Left ventricle myocardium superior (tissue), 1 donor: ENCODE measurements at places on chromosomes 12 and 14. TPM values are rescaled to one million over a fixed set of nuclear protein-coding genes. Genes with fewer than 3 reads are reported as not detected.

GRCh38 chr14:42778984-42779383 lies 1172.3 kb downstream of the LRFN5 start:
- DNase-seq, result no peak

DNA sequence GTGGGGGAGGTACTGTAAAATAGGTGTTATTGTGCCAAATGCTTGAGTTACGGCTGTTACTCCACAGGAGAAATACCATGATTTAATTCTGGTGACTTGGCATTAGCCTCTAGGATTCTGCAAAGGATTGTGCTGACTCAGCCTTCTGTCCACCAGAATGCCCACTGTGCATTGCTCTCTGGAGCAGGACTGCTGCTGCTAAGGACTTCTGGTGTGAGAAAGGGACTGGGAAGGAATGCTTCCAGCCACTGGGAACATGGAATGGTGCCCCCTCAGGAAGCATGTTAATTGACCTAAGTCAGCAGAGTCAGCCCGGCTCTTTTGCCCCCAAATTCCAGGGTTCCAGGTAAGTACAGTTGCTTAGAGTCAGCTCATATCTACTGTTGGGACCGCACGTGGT lies 32.9 kb downstream of the ZFHX2 start:
- no peak for DNase-seq

GRCh38 chr14:97036086-97036852 lies 239.1 kb downstream of the VRK1 start:
- DNase-seq, result no peak

DNA sequence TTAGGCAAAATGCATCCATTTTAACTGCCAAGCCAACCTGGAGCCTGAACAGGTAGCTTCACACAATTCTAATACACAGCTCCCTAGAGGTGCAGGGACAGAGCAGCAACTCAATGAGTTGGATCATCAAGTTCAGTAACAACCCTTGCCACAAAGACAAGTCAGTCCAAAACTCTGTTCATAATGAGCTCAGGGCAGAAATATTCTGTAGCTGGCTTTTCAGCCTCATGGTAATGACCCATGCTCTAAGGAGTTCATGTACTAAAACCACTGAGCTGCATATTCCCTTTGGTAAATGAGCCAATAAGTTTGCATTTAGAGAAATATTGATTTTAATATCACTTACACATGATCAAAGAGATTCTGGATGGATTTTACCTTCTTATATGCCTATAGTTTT lies 316.1 kb downstream of the SEC23A start:
- no peak for DNase-seq

- no peak for DNase-seq
These were observed 53.8 kb downstream of the SSH1 start for GRCh38 chr12:108803428-108804105.

- DNase-seq, result no peak
These were observed 869 bp downstream of the APOLD1 start for GRCh38 chr12:12786351-12786705.

- no peak for DNase-seq
These were observed 172.8 kb downstream of the KTN1 start for GRCh38 chr14:55752580-55753390.

The ERGIC2 gene
- 93.1 TPM for total RNA-seq

The DENND5B gene
- 43.7 TPM for total RNA-seq

The FIGNL2 gene
- 0.35 TPM for total RNA-seq

The CEBPE gene
- total RNA-seq, result not detected

The SOCS2 gene
- total RNA-seq, result 9.0 TPM
